Aorta (tissue), 5 donors: ENCODE measurements at places on chromosomes 12 and 14.

GRCh38 chr12:56157201-56158028 is 744 bp upstream of the MYL6 start:
- H3K27ac ChIP-seq = peak overlapping the region; percentile 58
- no peaks in the 10 kb centered on the region for H3K27me3 ChIP-seq
- peak overlapping the region; percentile 44 for H3K4me3 ChIP-seq
- H3K36me3 ChIP-seq = peaks cover 17% of the 10 kb centered on the region
- peak; percentile 90 for DNase-seq
- H3K4me1 ChIP-seq = no peaks in the 10 kb centered on the region

GRCh38 chr14:103731916-103732867 is 16.6 kb downstream of the ZFYVE21 start:
- no peaks in the 10 kb centered on the region for H3K4me1 ChIP-seq
- no peak overlapping the region for H3K4me3 ChIP-seq
- no peak for DNase-seq
- H3K36me3 ChIP-seq = peaks cover 5% of the 10 kb centered on the region
- H3K27me3 ChIP-seq = no peaks in the 10 kb centered on the region

GRCh38 chr14:73753887-73754795 is 40.0 kb upstream of the PNMA1 start:
- peak overlapping the region; percentile 23 for H3K27ac ChIP-seq
- H3K36me3 ChIP-seq = no peaks in the 10 kb centered on the region
- no peaks in the 10 kb centered on the region for H3K4me1 ChIP-seq
- no peak overlapping the region for H3K4me3 ChIP-seq

GRCh38 chr14:65356327-65356836 is 56.1 kb upstream of the FUT8 start:
- no peak overlapping the region for H3K4me3 ChIP-seq
- H3K27me3 ChIP-seq = no peaks in the 10 kb centered on the region
- no peaks in the 10 kb centered on the region for H3K4me1 ChIP-seq
- H3K27ac ChIP-seq = no peak overlapping the region
- H3K36me3 ChIP-seq = no peaks in the 10 kb centered on the region

DNA sequence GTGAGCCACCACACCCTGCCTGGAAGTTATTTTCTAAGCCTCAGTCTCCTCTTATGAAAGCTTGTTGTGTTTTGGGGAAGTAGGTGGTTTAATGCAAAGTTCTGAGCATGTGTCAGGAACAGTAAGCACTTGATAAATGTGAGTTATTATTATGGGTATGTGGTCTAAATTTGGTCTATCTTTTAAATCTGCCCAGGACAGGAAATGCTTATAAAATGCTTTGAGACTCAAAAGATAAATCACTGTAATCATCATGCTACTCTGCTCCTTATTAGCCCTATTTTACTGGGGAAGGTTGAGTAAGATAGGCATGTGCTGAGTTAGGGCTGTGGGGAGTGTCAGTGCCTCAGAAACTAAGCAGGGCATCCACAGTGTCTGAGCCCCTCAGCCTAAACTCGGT is 13.1 kb upstream of the SRSF5 start:
- DNase-seq = no peak
- H3K27ac ChIP-seq = no peak overlapping the region
- H3K27me3 ChIP-seq = no peaks in the 10 kb centered on the region
- no peak overlapping the region for H3K4me3 ChIP-seq
- no peaks in the 10 kb centered on the region for H3K36me3 ChIP-seq

- no peaks in the 10 kb centered on the region for H3K27me3 ChIP-seq
- H3K27ac ChIP-seq = no peak overlapping the region
- no peak for DNase-seq
Measured at GRCh38 chr12:65622056-65622455, 202.2 kb upstream of the HMGA2 start.

- no peak for DNase-seq
- no peaks in the 10 kb centered on the region for H3K36me3 ChIP-seq
- no peak overlapping the region for H3K4me3 ChIP-seq
- H3K4me1 ChIP-seq = no peaks in the 10 kb centered on the region
Measured at GRCh38 chr12:3117591-3118015, 40.4 kb downstream of the TSPAN9 start.

DNA sequence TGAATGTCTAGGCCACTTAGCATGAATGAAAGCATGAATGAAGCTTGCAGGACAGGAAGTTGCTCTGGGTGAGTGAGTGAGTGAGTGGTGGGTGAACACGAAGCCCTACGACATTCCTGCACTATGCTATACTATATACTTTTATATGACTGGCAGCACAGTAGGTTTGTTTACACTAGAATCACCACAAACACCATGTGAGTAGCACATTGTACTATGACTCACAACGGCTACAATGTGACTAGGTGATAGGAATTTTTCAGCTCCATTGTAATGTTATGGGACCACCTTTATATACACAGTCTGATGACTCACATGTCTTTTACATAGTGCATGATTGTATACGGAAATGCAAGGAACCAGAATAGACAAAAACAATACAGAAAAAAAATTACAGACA is 1480.2 kb downstream of the AACS start:
- no peaks in the 10 kb centered on the region for H3K36me3 ChIP-seq
- no peak overlapping the region for H3K27ac ChIP-seq
- no peak overlapping the region for H3K4me3 ChIP-seq
- no peaks in the 10 kb centered on the region for H3K27me3 ChIP-seq
- no peaks in the 10 kb centered on the region for H3K4me1 ChIP-seq

DNA sequence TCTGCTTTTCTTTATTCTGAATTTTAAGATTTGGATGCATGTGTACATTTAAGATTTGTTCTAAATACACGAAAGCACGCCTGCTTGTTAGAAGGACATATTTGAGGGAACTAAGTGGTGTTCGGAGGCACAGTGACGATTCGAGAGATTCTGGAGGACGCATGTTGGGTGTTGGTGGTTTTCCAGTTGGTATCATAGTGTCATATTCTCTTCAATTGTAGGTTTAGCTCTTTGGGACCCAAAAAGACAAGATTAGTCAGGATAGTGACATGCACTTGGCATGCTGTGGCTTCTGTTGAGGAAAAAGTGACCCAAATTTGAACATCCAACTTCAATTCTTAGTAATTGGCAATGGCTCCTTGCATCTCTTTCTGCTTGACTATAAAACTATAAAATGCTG is 30.1 kb downstream of the PRKCH start:
- H3K27me3 ChIP-seq = no peaks in the 10 kb centered on the region
- H3K36me3 ChIP-seq = no peaks in the 10 kb centered on the region
- H3K4me1 ChIP-seq = no peaks in the 10 kb centered on the region
- H3K27ac ChIP-seq = no peak overlapping the region
- H3K4me3 ChIP-seq = no peak overlapping the region
- DNase-seq = no peak

GRCh38 chr12:114407842-114408411 is 2.0 kb upstream of the TBX5 start:
- H3K36me3 ChIP-seq = no peaks in the 10 kb centered on the region
- no peak overlapping the region for H3K27ac ChIP-seq
- no peak for DNase-seq
- H3K27me3 ChIP-seq = peaks cover 2% of the 10 kb centered on the region
- no peaks in the 10 kb centered on the region for H3K4me1 ChIP-seq

- H3K27ac ChIP-seq = no peak overlapping the region
- no peak for DNase-seq
- peaks cover 12% of the 10 kb centered on the region for H3K36me3 ChIP-seq
- no peaks in the 10 kb centered on the region for H3K27me3 ChIP-seq
- H3K4me1 ChIP-seq = no peaks in the 10 kb centered on the region
- no peak overlapping the region for H3K4me3 ChIP-seq
Measured at GRCh38 chr14:77469539-77469938, 11.6 kb downstream of the AHSA1 start.

- H3K4me3 ChIP-seq = no peak overlapping the region
- no peaks in the 10 kb centered on the region for H3K4me1 ChIP-seq
- H3K27ac ChIP-seq = no peak overlapping the region
Measured at GRCh38 chr14:100132903-100133510, 26.4 kb downstream of the DEGS2 start.
